ENCODE measurements at places on chromosomes 2 and 18.

DNA sequence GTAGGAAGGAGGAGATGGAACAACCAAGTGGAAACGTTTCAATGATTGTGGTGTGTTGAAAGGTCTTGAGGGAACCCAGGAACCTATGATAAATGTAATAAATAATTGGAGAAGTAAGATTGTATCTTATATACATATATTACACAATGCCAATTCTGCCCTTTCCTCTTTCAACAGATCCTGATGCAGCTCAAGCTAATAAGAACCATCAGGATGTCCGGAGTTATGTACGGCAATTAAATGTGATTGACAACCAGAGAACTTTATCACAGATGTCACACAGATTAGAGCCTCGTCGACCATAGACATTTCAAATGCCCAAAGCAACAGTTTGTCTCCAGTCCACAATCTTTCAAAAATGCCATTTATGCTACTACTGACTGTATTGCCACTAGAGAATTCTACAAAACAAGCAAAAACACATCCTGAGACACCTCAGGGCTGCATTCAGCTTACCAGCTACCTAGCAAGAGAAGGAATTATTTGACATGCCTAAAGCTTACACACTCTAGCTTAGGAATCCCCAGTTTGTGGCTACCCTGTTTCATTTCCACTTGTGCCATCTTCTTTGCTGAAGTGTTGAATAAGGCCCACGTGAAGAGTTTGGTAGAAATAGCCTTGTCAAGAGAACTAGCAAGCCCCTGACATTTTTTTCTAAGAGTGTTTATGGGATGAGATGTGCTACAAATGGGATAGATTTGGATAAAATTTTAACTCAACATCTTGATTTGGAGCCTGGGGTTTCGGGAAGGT is 24.0 kb upstream of the MAP3K20 start:
- no peak for DNase-seq

GRCh38 chr18:32956591-32957315 is 183.9 kb upstream of the KLHL14 start:
- DNase-seq = peak; percentile 50

DNA sequence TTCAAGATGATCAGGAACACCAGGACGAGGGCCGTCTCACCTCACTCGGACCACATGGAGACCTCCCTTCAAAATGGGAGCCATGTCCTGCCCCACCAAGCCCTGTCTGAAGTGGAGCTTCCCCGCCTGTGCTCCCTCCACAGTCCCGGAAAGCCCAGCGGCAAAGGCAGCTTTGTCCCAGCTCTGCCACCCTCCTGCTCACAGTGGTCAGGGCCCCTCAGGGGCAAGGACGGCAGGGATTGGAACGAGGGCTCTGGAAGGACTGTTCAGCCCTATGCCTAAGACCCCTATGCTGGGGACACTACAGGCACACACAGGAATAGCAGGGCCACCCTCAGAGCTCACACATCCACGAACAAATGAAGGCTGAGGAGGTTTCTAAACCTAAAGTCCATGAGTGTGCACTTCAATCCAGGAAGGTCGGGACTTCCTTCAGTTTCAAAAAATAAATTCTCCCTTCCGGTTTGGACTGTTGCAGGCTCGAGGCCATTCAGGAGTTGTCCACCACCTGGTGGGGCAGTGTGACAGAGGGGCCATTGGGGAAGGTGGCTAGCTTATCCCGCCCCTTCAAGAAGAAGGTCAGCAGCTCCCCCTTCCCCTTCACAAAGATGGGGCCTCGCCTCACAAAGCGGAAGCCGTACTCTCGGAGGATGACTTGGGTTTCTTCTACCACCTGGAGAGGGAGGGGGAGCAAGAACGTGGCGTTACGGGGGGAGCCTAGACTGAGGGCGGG is 26.4 kb downstream of the CENPO start:
- DNase-seq = no peak

DNA sequence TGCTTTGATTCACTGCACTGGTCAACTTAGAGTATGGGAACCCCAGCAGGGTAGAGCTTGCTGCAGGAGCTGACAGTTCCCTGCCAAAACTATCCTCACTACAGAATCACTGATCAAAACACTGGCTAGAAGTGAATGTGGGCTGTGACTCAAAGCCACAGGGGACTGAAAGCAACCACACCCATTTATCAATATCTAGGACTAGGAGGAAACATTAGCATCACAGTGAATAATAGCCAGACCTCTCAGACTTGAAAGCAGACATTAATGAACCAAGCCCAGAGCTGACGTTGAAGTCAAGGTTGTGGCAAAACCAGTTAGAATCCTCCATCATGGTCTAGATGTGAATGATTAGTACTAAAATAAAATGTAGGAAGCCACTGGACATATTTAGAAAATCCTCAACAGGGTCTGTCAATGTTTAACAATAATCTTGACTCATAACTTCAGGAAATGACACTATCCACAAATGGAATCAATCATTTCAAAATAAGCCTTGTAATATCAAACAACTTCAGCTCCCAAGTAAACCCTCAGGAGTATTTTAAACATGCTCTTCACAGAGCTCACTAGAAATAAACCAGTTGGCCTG is 131.4 kb downstream of the CDH20 start:
- no peak for DNase-seq

GRCh38 chr18:74818516-74819175 is 221.0 kb downstream of the ZNF407 start:
- DNase-seq = no peak

- no peak for DNase-seq
Observed at GRCh38 chr2:109279243-109279860, 150.3 kb downstream of the SH3RF3 start.

DNA sequence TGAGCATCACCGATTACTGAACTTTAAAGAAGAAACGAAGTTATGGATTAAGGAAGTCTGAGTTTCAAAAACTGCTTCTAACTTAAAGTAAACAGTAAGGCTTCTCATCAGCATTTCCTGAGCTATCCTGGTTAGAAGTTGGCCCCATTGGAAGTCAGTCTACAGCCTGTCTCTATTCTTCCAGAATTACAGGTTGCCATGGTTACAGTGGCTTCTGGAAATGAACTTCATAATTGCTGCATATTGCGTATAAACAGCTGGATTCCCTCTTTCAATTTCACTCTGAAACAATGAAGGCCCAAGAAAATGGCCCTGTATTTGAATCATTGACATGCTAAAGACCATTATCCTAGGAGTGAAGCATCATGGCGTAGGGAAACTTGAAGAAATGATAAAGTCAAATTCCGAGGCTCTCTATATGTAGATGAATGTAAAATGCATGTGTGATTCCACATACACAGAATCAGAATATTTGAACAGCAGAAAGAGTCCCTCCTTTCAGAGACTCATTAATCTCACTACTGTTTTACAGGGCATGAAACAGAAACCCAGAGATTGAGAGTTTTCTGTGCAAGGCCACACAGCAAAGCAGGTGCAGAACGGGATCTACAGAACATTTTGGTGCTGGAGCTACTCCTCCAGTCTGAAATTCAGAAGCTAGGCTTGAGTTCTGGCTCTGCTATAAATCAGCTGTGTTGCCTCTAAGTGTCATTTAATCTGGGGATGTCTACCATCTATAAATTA is 856.4 kb upstream of the CELF4 start:
- DNase-seq = no peak

- DNase-seq = peak; percentile 61
Observed at GRCh38 chr2:217331523-217332416, 471.9 kb upstream of the TNP1 start.

DNA sequence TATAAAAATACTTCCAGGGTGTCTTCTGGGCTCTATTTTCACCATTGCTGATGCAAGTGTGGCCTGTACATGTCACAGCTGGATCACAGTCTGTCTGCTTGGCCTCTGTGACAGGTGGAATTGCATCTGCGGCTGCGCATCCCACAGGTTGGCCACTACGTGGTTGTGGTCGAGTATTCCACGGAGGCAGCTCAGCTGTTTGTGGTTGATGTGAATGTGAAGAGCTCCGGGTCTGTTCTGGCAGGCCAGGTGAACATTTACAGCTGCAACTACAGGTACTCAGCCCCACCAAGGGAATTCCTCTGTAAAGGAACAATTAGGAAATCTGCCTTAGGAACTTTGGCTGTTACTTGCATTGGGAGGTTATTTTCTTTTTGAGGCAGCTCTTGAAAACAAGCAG is 144.5 kb downstream of the LAMA3 start:
- DNase-seq = no peak

DNA sequence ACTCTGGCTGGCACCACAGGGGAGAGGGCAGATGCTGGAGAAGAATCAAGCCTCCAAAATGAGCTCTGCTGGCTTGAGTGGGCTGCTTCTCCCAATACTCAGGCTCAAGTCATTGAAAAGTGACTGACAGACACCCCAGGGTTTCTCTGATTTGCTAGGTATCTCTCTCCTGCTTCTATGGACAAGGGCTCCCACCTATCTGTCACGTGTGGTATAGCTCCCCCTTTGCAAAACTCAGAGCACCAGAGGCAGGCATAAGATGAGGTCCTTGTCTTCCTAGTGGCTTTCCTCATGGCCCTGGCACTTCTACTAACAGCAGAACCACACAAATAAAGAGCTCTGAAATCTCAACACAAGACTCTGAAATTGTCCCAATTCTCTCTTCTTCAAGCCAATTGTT is 105.2 kb downstream of the GALNT14 start:
- DNase-seq = no peak

DNA sequence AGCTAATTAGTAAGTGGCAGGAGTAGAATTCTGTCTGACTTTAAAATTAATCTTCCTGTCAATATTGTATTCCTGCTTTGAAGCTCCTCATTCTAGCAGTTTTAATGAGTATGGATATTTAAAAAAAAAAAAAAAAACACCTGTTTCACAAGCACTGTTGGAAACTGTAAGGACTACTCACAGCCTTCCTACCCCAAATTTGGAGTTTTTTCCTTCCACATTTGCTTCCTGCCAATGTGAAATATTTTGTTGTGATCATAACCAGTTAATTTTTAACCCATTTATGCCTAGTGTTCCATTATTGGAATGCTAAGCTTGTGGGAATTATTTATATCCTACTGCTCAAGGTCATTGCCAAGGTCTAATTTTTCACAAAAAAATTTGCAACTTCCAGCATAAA is 36.1 kb upstream of the SCYGR2 start:
- DNase-seq = no peak

- no peak for DNase-seq
Observed at GRCh38 chr2:152049541-152049940, 49.3 kb downstream of the CACNB4 start.

DNA sequence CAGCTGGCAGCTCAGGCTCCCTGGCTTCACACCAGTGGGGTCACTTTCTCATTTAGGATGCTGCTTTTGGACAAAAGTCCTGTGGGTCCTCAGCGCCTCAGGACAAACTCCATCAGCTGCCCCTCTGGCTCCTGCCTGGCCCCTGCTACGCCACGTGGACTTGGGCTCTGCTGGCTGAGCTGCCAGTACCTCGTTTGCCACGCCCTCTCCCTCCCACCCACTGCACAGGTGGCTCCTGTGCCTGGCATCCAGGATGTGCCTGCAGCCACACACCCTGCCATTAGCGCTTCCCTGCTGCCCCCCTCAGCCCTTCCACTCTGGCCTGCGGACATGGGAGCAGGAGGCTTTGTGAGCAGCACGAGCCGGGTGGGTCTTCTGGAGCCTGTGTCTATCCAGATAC is 118.9 kb downstream of the ZNF236 start:
- DNase-seq = no peak

GRCh38 chr18:39799006-39799405 is 2156.0 kb upstream of the PIK3C3 start:
- peak; percentile 53 for DNase-seq

DNA sequence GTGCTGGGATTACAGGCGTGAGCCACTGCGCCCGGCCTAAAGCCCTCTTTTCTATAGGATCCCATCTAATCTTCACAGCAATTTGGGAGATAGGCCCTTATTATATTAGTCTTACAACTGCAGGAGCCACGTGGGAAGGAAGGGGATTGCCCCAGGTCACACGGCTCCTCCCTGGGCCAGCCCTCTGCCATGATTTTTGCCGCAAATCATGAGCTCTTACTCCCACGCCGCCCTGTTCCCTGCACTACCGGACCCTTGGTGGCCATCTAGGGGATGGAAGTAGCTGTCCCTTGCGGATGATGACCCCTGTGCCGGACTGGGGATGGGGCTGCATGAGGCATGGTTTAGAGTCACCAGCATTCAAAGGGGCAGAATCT is 28.4 kb upstream of the PTMA start:
- no peak for DNase-seq

GRCh38 chr18:48310999-48311398 is 98.2 kb downstream of the ZBTB7C start:
- DNase-seq = no peak

- no peak for DNase-seq
Observed at GRCh38 chr2:65583061-65583460, 150.7 kb upstream of the SPRED2 start.

DNA sequence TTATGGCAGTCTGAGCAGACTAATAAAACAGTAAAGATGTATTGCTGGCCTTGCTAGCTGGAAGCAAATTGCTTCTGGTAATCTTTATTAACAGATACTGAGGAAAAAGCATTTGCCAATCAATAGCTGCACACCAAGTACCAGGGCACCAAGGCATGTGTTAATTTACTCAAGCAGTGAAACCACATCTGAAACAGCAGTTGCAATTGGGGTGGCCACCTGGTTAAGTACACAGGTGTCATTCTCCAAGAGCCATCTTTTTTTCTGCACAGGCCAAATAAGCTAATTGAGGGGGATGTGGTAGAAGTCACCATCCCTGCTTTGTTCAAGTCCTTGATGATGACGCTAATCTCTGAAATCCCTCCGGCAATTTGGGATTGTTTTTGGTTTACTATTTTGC is 8.6 kb upstream of the SEH1L start:
- DNase-seq = no peak

DNA sequence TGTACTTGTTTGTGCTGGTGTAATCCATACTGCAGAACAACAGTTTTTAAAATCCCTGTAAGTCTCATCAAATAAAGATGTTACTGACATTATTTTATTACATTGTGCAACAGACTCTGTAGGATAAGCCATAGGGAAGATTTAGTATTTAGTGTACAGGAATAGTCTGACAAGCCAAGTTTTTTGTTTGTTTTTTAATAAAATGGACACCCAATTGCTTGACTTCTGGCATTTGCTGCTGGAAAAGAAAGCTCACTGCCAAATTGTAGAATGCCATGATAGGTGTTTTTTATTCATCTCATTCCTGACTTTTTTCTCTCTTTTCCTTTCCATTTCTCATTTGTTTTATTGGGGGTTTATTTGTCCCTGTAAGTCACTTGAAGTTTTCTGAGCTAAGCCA is 38.1 kb downstream of the SMARCAL1 start:
- no peak for DNase-seq

DNA sequence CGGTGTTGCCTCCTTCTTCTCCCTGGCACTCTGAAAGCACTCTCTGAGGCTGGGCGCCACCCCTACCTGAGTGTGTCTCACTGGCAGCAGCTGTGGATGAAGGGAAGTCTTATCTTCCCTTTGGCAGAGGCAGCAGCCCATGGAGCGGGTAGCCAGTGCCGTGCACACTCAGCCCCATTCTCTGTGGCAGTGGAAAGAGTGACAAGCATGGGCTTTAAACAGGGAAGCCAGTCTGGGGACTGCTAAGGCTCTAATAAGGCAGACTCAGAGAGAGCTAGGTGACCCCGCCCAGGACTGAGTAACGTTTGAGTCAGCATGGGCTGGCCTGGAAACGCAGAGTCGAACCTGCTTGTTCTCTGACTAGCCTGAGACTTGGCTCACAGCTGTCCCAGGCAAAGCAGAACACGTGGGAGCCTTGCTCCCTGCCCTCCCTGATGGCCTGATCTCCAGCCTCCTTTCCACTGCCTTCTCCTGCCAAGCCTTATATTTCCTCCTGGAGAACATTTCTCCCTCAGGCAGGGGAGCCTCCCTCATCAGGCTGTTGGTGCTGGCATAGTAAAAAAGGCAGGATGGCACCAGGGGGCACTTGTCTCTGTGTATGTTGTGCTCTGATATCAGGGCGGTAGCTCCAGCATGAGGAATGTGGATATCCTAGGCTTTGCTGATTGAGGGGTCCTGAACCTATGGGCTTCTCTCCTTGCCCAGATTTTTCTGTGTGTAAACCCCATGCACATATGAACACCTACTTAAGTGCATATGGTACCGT is 93.9 kb upstream of the LGALSL start:
- peak; percentile 99 for DNase-seq

Data from GM23248 (cell line).